ENCODE measurements at places on chromosomes 5 and 9.

- DNase-seq = no peak
Observed at GRCh38 chr5:175713930-175714329, 56.1 kb downstream of the HRH2 start.

- no peak for DNase-seq
Observed at GRCh38 chr5:35046774-35047173, 975 bp downstream of the AGXT2 start.

GRCh38 chr5:157721159-157721558 is 10.1 kb upstream of the THG1L start:
- DNase-seq = no peak

DNA sequence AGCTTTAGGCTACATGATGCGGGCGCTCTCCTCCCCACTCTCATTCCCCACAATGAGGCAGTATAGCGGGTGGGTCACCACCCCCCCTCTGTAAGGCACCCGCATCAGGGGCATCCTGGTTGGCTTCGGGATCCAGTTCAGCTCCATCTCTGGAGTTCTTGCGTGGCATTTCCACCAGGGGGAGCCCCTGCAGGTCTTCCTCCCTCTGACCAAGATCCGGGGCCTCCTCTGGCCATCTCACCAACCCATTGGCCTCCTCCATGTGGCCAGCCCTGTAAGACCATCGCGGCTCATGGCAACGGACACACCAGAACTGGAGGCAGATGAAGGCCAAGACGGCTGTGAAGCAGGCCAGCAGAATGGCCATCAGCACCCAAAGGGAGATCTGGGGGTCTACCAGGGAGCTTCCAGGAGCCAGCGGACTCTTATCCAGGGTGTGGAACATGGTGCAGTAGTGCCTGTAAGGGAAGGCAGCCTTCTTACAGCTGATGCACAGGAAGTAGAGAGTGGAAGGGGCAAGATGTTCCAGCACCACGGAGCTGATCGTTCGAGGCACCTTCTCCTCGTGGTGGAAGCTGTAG is 77.0 kb downstream of the CYFIP2 start:
- no peak for DNase-seq

- no peak for DNase-seq
Observed at GRCh38 chr5:170166101-170166500, 60.4 kb downstream of the FOXI1 start.

Measured in stimulated activated CD8-positive, alpha-beta memory T cell treated with anti-CD3 and anti-CD28 coated beads, Interleukin-15, amount 100 ng/mL, for 24 hours (primary cell).